ENCODE measurements at places on chromosomes 4 and X. TPM values are rescaled to one million over a fixed set of nuclear protein-coding genes. Genes with fewer than 3 reads are reported as not detected.

The PDZD4 gene
- polyA plus RNA-seq = 28.0 TPM

The BEX2 gene
- 9.8 TPM for polyA plus RNA-seq

The TCEAL6 gene
- 0.44 TPM for polyA plus RNA-seq

The PAGE2B gene
- polyA plus RNA-seq = not detected

The SPATA18 gene
- 0.96 TPM for polyA plus RNA-seq

The PIR gene
- 27.8 TPM for polyA plus RNA-seq

The AKAP14 gene
- polyA plus RNA-seq = not detected

The COX18 gene
- 10.5 TPM for polyA plus RNA-seq

The TRO gene
- polyA plus RNA-seq = 7.2 TPM

The ETDA gene
- not detected for polyA plus RNA-seq

The FHDC1 gene
- polyA plus RNA-seq = 1.6 TPM

The LDB2 gene
- polyA plus RNA-seq = 29.0 TPM

The SPARCL1 gene
- polyA plus RNA-seq = 1,320 TPM

The BDH2 gene
- 61.6 TPM for polyA plus RNA-seq

The COL4A5 gene
- 59.3 TPM for polyA plus RNA-seq

The TMA16 gene
- polyA plus RNA-seq = 15.0 TPM

The NUDT9 gene
- 42.0 TPM for polyA plus RNA-seq

Measured in urinary bladder (tissue), 4 donors.